Vagina (tissue), 2 donors: ENCODE measurements at places on chromosomes 1 and 21.

- no peak for DNase-seq
These were observed 38.5 kb upstream of the EYA3 start for GRCh38 chr1:28126783-28127490.

DNA sequence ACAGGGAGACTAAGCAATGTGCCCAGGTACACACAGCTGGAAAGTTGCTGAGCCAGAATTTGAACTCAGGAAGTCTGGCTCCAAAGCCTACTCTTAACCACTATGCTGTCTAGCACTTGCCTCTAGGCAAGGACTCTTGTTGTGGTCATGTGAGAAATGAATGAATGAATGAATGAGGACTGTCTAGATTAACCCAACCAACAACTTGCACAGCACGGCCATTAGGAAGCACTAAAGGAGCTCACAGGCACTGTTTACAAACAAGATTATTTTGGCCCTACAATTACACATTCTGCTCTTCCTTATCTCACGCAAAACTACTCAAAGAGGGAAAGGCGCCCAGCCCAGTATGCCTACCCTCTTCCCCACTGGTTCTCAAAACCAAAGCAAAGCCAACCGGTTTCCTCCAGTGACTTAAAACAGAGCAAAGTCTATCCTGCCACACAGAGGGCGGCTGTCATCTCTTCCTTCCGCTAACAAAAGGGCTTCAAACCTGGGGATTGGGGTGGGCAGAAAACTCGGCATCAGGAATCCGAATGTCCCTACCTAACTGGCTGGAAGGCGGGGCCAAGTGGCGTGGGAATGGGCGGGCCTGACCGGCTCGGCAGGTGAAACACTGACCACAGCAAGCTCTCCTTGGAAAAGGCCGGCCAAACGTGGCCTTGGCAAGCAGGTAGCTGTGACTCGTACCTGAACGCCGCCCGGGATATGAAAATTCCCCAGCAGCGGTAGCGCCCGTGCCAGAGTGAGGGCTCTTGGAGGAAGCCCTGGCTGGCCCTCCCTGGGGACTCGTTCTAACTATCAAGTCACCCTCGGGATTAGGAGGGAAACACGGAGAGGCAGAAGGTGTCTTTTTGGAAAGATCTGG, 948 bp downstream of the STK40 start:
- DNase-seq, result no peak

DNA sequence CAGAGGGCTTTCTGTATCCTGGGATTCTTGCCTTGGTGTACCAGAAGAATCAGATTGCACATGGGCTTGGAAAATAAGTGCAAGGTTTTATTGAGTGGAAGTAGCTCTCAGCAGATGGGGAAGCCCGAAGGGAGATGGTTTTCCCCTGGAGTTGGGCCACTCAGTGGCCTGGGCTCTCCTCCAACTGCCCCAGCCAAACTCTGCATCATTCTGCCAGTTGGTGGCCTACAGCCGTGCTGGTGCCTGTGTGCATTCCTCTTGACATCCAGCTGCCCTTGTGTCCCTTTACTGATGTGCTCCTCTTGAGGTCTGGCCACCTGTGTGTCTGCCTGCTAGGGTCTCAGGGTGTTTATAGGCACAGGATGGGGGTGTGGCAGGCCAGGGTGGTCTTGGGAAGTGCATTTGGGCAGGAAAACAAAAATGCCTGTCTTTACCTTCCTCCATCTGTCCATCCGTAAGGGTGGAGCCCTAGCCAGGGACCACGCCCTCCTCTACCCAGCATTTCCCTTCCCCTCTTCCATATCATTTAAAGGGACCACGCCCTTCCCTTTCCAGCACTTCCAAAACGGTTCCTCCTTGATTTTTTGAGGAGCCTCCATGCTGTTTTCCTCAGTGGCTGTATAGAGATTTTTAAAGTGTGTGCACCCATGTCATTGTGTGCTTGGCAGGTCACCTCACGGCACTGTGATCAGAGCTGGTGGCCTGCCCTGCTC, 18.9 kb downstream of the SNAP47 start:
- DNase-seq, result no peak

GRCh38 chr1:29467989-29468900, 231.9 kb downstream of the PTPRU start:
- DNase-seq, result no peak

DNA sequence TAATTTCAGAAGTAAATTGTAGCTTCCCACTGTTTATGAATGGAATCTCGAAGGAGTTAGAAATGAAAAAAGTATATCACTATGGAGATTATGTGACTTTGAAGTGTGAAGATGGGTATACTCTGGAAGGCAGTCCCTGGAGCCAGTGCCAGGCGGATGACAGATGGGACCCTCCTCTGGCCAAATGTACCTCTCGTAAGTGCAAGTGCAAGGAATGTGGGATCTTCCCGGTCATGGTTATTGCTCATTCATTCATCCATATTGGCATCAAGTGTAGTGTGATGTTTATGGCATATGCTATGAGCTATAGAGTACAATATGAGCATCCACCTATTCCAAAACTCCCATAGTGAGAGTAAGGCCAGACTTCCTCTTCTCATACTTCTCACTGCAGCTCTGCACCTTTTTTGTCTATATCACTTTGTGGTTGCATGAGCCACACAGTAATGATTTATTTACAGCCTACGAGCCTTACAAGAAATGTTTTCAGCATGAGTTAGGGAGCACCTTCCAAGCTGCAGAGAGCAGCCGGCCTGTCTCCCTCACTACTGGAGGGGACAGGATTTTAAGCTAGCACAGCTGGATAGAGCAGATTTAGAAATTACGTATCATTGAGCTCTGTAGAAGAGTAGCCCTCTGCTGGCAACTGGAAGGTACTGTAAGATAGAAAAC, 24.9 kb upstream of the CR1L start:
- DNase-seq, result no peak

DNA sequence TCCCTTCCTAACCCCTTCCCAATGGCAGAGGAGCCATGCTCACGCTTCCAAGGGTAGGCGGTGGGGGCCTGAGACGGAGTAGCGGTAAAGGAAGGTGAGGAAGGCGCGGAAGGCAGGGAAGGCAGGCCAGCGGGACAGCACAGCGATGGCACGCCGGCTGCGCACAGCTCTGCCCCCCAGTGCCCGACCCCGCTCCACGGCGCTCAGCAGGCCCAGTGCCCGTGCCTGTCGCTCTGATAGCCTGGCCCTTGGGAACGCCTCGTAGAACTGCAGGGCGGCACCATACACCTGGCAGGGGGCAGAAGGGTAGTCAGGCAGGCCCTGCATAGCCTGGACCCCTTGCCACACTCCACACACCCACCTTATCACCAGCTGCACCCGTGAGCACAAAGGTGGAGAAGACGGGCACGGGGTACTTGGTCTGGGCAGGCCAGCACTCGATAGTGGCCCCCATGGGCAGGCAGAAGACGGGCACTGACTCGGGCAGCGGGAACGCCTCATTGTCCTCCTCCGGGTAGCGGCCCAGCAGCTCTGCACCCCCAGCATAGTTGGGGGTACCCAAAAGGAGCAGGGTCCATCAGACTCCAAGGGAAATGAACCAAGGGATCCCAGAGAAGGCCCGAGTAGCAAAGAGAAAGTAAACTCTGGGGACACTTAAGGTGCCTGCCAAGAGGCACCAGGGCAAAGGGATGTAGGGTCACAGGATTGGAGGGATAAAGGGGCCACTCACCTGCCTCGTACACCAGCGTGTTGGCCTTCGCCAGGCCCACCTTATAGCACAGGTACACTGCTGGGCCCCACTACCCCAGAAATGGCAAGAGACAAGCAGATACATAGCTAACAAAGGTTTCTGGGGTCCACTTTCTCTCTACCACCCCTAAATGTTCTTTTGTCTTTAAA, 4.4 kb downstream of the DENND4B start:
- DNase-seq, result no peak

DNA sequence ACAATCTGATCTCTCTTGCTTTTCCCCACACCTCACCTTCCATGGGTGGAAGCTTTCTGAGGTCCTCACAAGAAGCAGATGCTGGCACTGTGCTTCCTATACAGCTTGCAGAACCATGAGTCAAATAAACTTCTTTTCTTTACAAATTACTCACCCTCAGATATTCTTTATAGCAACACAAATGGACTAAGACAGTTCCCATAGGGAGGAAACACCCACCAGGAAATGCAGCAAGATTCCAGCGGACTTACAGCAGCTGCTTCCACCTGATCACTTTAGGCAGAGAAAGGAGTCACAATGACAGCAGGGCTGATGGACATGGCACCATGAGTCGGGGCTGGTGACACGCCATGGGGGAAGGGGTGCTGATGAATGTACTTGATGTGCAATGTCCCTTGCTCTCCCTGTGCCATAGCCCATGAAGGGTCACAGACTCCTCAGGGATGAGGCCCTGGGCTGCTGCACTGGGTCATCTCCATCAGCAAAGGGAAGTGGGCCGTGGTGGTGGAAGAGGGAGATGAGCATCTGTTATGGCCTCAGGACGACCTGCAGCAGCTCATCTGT, 53.9 kb downstream of the PRSS38 start:
- no peak for DNase-seq

DNA sequence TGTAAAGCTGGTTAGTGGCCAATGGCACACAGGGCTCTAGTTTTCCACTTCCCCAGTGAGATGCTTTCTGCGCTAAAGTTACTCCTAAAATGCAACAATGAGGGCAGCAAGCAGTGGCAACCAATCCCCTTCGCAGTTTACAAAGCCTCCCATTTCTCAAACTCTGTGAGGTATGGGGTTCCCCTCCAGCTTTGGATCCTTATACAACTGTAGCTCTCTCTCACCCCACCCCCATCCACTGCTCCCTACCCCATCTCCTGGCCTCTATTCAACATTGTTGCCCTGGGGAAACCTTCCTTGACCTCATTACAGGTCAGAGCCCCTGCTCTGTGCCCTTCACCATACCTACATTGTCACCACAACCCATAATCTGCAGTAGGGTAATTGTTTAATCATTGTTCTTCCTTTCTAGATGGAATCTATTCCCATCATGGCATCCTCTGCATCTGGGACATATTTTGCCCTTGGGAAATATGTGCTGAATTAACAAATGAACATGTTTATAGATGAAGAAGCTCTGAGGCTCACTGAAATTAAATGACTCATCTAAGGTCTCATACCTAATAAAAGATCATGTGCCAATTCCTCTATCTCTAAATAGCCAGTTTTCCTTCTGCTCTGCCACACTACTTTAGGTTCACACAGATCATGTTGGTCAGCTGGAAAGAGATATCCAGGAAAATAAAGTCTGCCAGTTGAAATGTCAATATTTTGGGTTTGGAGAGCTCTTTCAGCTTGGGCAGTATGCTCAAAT, 12.6 kb downstream of the KIAA0040 start:
- DNase-seq, result no peak

DNA sequence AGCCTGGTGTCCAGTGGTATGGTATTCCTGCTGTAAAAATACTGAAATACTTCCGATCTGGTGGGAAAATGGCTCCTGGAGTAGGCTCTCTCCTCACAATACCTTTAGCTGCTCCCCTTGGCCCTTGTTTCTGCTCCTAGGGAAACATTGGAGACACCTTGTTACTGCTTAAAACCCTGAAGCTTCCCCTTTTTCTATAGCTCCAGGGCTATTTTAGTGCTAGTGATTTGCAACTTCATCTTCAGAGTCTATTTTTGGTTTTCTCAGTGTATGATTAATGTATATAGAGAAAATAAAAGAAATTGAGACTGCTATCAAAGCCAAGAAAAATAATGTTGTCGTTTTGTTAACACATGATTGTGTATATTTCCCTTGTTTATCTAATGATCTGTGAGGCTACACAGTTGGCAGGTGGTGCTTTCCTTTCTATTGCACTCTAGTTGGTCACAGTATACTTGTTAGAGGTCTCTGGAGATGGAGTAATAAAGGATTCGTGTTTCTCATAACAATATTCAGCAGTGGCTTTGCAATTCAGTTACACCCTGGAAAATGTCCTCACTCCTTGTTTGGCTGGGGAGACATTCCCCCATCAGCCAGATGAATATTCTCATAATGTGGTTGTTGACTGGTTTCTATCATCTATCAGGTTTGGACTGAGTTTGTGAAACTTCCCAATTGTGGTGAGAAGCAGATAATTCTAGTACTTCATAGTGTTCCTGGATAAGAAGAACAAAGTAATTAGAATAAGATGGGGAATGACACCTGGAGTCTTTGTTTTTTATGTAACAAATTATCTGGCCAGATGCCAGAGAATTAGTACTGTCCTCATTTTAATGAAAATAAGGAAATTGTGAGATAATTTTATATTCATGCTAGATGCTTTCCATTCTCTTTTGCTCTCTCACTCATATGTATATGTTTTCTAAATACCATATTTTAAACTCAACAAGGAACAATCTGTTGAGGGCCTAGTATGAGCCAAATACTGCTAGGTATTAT, 44.8 kb upstream of the CACYBP start:
- no peak for DNase-seq

GRCh38 chr1:153728305-153729066, 636 bp downstream of the INTS3 start:
- peak; percentile 91 for DNase-seq

- DNase-seq, result no peak
These were observed 523.2 kb upstream of the B3GALT2 start for GRCh38 chr1:193709607-193710006.

- DNase-seq, result no peak
These were observed 13.2 kb upstream of the NPHP4 start for GRCh38 chr1:6005276-6005917.

GRCh38 chr1:157181790-157182189, 43.6 kb upstream of the ETV3 start:
- no peak for DNase-seq

DNA sequence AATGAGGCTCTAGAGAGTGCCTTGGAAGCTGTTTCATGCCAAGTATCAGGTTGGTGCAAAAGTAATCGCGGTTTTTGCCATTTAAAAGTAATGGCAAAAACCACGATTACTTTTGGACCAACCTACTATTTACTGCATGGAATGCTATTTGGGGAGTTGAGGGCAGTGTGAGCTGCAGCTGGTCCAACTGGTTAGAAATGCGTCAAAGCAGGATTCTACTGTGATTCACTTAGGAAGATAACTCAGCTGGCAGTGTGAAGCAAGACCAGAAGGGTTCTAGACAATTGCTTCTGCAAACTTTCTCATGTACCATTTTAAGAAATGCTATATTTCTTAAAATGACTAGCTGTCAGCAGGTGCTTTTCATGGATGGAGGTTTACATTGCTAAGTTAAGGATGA, 21.2 kb upstream of the PLA2G2C start:
- DNase-seq, result no peak

- DNase-seq, result no peak
These were observed 107.1 kb downstream of the NIBAN1 start for GRCh38 chr1:184866991-184867788.

DNA sequence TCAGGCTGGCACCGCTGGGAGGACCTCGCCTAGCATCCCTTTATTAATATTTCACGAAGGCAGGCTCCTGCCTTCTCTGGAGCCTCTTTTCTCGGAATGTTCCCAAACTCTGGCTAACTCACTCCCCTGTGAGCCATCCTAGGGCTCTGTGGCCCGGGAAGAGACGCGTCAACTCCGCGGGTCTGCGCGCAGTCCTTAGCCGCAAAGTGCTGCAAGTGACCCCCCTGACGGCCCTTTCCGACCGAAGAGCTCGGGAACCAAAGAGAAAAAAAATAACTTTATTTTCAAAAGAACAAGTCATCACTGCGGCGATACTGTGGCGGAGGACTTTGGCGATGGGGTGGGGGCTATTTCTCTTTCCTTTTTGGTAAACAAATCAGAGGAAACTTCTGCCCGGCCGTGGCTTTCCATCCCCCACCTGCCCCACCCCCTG, 14.6 kb downstream of the NR5A2 start:
- DNase-seq, result no peak

GRCh38 chr1:20123722-20124455, 4.6 kb upstream of the PLA2G2D start:
- DNase-seq, result no peak
